CD4-positive, alpha-beta memory T cell (primary cell): ENCODE measurements at places on chromosomes 5 and 9.

- no peak for DNase-seq
Observed at GRCh38 chr5:65483546-65484346, 2.0 kb upstream of the ADAMTS6 start.

GRCh38 chr9:105484226-105484625 is 36.4 kb downstream of the FSD1L start:
- DNase-seq = no peak

- no peak for DNase-seq
Observed at GRCh38 chr5:153402550-153402949, 87.9 kb upstream of the GRIA1 start.

GRCh38 chr5:77200663-77201062 is 9.8 kb upstream of the PDE8B start:
- DNase-seq = no peak

GRCh38 chr5:52922384-52922783 is 66.8 kb upstream of the ITGA2 start:
- no peak for DNase-seq

DNA sequence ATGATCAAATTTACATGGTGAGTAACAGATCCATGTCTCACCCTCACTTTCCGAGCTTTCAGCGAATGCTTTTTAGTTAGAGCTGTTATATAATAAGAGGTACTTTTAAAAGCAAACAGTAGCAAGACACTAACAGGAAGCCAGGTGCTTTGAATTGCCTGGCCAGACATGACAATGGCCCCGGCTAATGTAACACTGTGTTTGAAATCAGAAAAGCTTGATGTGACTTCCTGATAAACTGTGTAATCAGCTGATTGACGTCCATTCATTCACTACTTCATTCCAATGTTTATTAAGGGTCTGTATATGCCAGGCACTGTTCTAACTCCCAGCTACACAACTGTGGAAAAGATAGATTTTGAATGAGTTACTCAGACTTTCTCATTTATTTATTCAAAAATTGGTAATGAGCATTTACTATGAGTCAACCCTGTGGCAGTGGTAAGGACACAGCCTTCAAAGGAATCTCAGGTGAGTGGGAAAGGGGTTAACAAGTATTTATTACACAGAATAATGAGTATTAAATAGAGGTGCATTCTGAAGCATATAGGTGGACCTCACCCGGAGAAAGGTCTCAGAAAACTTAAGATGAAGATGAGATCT is 26.6 kb downstream of the DPYSL3 start:
- no peak for DNase-seq

GRCh38 chr5:33048315-33048714 is 337.2 kb downstream of the NPR3 start:
- DNase-seq = no peak

- no peak for DNase-seq
Observed at GRCh38 chr5:32586276-32586599, 881 bp downstream of the SUB1 start.

GRCh38 chr9:120336021-120336752 is 243.8 kb downstream of the CDK5RAP2 start:
- DNase-seq = no peak
